ENCODE measurements at places on chromosomes 1 and 21.

DNA sequence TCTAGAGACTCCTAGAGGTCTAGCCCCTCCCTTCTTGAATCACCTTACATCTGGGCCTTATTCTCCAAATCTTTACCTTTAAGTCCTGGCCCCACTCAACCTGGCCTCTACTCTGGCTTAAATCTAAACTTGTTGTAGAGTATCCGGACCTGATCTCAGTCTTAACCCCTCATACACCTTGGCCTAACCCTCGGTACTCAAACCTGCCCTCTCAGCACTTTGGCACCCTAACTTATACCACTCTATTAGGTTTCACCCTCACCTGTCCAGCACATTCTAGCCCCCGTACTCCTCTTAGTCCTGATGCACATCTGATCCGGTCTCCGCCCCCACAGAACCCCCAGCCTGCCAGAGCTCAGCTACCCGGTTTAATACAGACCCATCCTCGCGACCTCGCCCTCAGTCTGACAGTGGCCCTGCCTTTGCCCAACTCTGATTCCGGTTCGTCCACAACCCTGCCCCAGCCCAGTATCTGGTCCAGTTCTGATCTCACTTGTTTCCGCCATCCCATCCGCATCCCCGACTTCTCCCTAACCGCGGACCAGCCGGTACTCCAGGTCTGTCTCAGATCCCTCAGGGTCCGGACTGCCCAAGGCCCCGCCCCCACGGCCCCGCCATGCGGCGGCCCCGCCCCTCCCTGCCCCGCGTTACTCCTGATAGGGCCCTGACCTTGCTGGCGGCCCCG is 1.5 kb downstream of the TRIM62 start:
- no peak for DNase-seq

DNA sequence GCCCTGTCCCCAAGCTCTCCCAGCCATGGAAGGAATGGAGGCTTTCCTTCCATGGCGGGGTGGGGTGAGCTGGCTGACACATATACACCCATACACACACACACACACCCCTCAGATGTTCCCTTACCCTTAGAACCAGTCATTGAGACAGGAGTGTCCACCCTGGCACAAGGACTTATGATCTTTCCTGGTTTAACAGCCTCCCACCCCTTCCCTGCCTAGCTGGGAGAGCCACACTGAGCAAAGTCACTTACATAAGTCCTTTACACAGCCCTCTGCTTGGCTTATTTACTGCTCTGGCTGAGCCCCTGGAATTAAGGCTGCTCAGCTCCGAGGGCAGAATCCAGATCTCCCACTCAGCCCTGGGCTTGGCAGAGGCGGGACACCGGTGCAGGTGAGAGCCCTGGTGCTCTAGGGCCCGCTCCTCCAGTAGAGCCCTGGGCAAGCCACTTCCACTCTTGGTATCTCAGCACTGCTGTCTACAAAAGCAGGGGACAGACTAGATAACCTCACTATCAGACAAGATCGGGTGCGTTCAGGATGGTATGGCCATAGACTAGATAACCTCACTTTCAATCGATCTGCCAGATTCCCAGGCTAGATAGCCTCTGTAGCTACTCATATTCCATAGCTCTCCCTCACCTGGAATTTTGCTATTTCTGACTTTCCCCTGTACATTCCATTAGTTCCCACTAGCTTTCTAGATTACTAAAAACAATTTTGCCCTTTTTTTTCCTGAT is 16.7 kb downstream of the SLC6A9 start:
- no peak for DNase-seq

GRCh38 chr1:61389194-61389925 is 307.0 kb downstream of the NFIA start:
- no peak for DNase-seq

GRCh38 chr1:27097484-27097917 is 57.4 kb downstream of the SLC9A1 start:
- DNase-seq, result peak; percentile 53

- DNase-seq, result no peak
Measured at GRCh38 chr1:81682490-81682889, 118.2 kb upstream of the ADGRL2 start.

GRCh38 chr21:41216486-41216885 is 48.5 kb downstream of the BACE2 start:
- no peak for DNase-seq

Data from stimulated activated CD4-positive, alpha-beta T cell treated with anti-CD3 and anti-CD28 coated beads, Interleukin-15, amount 100 ng/mL, for 1 hour (primary cell).